H9 (cell line): ENCODE measurements at places on chromosomes 2 and 18.

DNA sequence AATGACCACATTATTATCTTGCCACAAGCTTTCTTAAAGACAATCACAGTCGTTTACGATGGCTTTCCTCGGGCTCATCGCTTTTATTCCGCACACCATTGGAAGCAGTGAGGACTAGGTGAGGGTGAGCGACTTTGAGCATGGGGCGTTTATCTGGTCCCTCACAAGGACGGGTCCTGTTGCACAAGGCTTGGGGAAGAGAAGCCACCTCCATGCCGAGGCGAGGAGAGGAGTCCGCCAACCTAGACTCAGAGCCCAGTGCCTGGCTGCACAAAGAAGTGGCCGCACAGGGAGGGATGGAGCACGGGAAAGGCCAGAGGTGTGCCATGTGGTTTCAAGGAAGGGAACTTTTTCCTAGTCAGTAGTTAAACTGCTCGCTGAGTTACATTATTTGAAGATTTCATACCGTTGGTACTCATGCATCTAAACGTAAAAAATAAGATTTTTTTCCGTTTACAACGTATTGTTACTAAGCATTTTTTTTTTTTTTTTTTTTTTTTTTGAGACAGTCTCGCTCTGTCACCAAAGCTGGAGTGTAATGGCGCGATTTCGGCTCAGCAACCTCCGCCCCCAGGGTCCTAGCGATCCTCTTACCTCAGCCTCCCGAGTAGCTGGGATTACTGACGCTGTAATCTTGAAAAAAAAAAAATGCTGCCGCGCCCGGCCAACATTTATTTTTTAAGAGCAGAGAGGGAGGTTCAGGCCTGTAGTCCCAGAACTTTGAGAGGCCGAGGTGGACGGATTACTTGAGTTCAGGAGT is 849 bp upstream of the CYP27C1 start:
- peak; percentile 64 for DNase-seq

DNA sequence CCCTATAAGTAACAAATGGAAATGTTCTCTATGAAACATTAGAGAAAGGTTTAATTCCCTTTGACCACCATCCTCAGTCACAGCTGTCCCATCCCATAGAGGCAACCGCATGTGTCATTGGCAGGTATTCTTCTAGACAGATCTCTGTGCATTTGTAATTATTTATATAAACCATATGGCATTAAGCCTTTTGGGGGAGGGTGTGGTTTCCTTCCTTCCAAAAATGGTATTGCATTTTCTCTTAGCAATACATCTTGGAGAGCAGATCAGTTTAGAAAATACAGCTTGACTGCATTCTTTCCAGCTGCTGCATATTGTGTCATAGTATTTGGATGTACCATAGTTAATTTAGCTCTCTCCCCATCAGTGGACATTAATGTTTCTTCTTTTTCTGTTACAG is 57.7 kb downstream of the LCLAT1 start:
- DNase-seq: no peak

DNA sequence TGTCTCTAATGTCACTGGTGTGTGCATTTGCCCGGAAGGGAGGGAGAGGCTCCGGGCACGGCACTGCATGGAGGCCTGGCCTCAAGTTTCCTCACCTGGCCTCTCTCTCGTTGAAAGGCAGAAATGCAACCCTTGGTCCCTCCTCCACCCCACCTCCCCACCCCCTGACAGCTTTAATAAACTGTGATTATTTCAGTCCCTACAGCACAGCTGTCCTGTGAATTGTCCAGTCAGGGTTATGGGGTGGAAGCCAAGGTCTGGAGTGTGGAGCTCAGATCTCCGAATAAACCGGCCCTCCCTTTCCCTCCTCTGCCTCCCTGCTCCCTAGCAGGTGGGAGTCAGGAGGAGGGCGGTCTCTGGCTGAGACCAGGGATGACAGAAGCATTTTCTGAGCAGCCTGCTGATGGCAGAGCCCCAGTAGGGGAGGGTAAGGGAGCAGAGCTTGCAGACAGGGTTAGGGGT is 199.2 kb upstream of the SMAD2 start:
- DNase-seq: peak; percentile 66

DNA sequence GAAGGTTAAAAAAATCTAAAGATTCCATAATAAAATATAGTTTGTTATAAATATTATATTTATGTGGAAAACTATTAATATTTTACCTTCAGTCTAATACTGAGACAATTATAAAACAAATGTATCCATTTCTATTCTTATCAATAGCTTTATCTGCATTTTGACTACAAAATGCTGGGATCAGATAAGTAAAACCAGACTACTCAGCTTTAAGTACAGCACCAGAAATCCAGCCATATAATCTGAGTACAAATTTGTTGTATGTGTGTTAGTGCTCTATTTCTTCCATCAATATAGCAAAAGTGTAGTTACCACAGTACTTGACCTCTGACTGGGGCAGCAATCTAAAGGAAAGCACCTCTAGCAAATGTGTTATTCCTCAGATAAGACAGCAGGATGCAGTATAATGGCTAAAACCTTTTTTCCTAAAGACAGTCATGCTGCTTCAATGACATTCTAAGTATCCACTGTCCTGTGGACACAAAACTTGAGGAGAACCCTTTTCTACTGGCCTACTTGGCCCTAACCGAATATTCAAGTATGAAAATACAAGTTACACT is 68.1 kb downstream of the OLA1 start:
- DNase-seq: no peak

DNA sequence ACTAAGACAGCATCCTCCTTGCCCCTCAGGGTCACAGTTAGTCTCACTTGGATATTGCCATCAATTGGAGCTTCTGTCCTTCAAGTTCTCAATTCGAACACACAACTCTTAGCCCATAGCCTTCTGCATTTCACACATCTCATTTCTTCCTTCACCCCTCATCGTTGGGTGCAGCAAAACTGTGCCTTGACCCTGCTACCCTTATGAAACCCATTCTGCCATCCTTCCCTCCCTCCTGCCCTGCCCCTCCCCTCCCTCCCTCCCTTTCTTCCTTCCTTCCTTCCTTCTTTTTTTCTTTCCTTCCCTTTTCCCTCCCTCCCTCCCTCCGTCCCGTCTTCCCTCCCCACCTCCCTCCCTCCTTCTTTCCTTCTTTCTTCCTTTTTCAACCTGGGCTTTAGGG is 80.7 kb upstream of the CYRIA start:
- DNase-seq: no peak

DNA sequence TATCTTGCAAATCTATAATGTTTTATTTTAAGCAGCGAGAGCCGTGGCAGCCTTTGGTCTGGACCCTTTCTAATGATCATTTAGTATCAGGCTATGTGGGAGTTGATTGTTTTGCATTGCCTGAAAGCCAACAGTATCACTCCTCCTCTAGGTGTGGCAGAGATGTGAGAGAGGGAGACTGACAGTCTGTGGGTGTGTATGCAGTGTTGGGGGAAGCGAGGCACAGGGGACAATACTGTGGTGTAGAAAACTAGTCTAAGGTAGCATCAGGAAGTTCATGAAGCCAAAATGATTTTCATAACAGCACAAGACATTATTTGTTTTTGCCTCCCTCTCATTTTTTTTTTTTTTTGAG is 13.4 kb upstream of the IL37 start:
- DNase-seq: no peak

DNA sequence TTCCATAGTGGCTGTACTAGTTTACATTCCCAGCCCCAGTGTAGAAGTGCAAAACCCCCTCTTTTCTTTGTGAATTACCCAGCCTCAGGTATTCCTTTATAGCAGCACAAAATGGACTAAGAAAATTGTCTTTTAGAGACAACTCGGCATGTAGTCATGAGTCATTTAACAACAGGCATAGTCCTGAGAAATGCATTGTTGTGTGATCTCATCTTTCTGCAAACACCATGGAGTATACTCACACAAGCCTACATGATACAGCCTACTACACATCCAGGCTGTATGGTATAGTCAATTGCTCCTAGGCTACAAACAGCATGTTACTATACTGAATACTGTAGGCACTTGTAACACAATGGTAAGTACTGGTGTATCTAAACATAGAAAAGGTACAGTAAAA is 44.4 kb upstream of the MBP start:
- DNase-seq: no peak

GRCh38 chr2:17035010-17035409 is 369.4 kb upstream of the CYRIA start:
- DNase-seq: no peak

- DNase-seq: no peak
Measured at GRCh38 chr2:30781961-30782533, 25.2 kb downstream of the CAPN13 start.

DNA sequence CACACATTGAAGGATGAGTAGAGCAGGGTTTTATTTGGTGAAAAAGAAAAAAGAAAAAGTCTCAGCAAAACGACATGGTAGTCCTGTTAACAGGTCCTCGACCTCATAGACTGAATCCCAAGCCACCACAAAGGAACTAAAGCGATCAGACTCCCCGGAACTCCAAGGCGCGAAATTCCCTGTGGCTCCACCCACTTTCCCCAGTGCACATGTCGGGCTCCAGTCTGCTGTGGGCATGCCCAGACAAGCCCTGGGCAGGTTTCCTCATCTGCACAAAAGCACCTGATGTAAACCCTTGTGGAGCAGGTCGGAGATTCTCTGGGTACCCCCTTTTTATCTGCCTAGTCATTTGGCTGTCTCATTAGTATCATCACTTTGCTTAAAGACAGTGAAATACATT is 170.7 kb upstream of the FSIP2 start:
- DNase-seq: peak; percentile 70

GRCh38 chr2:121128741-121129659 is 156.0 kb downstream of the TFCP2L1 start:
- peak; percentile 70 for DNase-seq

- no peak for DNase-seq
Measured at GRCh38 chr2:144995482-144995881, 475.6 kb upstream of the ZEB2 start.

GRCh38 chr18:31241900-31242409 is 76.0 kb upstream of the DSG1 start:
- peak; percentile 67 for DNase-seq

DNA sequence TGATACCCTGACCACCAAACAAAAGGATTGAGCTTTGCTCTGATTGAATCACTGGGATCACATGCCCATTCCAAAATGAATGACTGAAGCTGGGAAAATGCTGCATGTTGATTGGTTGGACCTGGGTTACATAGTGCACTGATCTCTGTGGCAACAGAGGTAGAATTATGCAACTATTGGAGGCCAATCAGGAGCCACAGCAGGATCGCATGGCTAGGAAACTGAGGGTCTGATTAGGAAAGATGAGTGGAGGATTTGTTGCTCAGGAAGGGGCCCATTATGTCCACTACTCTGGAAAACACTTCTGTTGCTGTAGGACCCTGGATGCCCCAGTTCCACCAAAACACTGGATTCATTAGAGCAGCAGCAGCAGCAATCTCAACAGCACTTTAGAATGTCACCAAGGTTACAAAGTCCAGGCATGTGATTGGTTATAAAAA is 25.9 kb upstream of the SGPP2 start:
- no peak for DNase-seq

DNA sequence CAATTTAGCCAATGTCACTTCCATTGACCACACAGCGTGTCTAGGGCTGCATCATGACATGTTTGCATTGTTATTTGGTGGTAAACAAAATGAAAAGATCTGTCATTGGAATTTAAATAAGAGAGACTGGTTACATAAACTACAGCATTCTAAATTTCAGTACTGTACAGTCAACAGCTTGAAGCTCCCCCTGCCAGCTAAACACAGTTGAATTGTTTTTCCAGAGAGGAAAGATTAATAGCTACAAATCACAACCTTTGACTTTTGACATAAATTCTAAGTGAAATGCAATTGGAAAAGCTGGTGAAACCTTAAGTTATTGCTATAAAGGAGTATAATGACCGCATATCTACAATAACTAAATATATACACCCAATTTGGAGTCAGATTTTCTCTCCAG is 1600.0 kb upstream of the ACVR2A start:
- DNase-seq: no peak

DNA sequence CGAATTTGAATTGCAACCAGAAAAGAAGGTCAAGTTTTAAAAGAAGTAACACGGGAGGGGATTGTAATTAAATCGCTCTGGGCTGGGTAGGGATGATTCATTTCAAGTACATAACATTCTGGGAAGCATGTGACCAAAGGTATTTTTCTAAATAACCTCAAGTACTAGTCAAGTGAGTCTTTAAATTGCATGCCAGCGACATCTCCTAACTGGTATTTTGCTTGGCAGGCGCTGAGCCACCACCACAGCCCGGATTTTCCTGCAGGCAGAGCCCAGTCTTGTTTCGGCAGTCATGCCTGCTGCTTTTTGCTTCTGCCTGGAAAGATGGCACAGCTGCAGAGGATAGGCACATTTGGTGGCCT is 33.7 kb upstream of the NPAS2 start:
- DNase-seq: no peak

DNA sequence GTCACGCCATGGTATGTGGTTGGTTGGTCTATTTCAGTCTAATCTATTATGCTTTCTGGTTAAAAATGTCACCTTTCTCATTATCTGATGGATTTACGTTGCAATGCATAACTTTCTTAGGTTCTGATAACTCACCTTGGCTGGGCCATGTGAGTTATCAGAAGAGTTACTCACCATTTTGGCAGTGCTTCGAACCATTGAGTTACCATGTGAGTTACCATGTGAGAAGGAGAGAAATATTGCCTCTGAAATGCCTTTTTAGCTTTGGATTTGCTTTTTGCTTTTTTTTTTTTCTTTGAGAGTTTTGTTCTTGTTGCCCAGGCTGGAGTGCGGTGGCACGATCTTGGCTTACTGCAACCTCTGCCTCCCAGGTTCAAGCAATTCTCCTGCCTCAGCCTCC is 1.6 kb downstream of the SMARCAL1 start:
- no peak for DNase-seq

- DNase-seq: no peak
Measured at GRCh38 chr2:182891611-182892010, 25.2 kb upstream of the FRZB start.

- DNase-seq: no peak
Measured at GRCh38 chr2:66569321-66569851, 134.5 kb downstream of the MEIS1 start.

GRCh38 chr2:234814374-234814773 is 137.4 kb upstream of the SH3BP4 start:
- DNase-seq: no peak

- no peak for DNase-seq
Measured at GRCh38 chr18:10923551-10924070, 225.8 kb downstream of the PIEZO2 start.

- DNase-seq: no peak
Measured at GRCh38 chr2:118044103-118044716, 30.3 kb upstream of the CCDC93 start.

DNA sequence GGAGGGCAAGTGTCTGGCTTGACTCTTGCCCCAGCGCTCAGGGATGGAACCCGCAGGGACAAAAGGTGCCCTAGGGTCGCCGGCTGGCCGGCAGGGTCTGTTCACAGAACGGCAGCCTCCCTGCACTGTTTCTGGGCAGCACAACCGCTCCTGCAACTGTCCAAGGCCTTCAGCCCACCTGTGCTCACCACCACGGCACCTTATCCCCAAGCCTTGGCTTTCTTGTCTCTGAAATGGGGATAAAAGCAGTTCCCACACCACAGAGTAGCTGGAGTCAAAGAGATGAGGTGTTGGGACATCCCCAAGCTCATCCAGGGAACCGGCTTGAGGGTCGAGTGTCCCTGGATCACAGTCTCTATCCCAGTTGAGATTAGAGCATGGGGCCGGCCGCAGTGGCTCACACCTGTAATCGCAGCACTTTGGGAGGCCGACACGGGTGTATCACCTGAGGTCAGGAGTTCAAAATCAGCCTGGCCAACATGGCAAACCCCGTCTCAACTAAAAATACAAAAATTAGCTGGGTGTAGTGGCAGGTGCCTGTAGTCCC is 4.7 kb downstream of the SNORC start:
- DNase-seq: no peak

- DNase-seq: no peak
Measured at GRCh38 chr2:46697830-46698323, 217.7 kb downstream of the MCFD2 start.

GRCh38 chr2:19369341-19369955 is 11.0 kb upstream of the OSR1 start:
- DNase-seq: peak; percentile 36
